Kidney (tissue), 22 donors: ENCODE measurements at places on chromosomes 3 and 15.

- DNase-seq: no peak
These were observed 35.3 kb upstream of the THUMPD3 start for GRCh38 chr3:9327578-9327977.

DNA sequence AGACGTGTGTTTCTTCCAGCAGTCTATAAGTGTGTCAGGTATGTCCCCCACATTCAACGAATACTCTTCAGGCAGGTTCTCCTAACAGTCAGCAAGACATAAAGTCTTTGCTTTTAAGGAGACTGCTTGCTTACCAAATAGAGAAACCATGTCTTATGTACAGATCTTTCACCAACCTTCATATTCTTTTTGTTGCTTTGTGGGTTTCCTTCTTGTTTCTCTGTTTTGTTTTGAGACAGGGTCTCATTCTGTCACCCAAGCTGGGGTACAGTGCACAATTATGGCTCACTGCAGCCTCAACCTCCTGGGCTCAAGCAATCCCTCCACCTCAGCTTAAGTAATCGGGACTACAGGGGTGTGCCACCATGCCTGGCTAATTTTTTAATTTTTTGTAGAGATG is 14.3 kb downstream of the DYNC1LI1 start:
- no peak for DNase-seq

- DNase-seq: no peak
These were observed 20.5 kb downstream of the FAM240A start for GRCh38 chr3:46632792-46633191.

- DNase-seq: no peak
These were observed 50.6 kb upstream of the TBC1D23 start for GRCh38 chr3:100209948-100210771.

DNA sequence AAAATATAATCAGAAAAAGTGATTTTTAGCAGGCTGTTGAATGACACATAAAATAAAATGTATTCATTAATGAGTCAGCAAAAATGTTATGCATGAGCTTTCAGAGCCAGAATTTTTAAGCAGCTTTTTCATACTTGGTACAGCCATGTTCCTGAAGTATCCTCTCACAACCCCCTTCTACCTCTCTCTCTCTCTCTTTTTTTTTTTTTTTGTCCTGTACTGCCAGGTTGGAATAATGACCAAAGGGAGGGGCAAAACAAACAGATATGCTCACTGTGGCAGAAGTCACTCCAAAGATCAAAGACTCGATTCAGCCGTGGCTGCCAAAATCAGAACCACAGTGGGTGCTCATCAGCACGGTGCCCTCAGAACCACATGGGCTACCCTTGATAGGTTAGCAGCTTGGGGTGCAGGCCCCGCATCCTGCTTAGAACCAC is 383.0 kb downstream of the ZBTB20 start:
- no peak for DNase-seq

GRCh38 chr3:53800041-53800906 is 45.9 kb downstream of the CHDH start:
- peak; percentile 26 for DNase-seq

DNA sequence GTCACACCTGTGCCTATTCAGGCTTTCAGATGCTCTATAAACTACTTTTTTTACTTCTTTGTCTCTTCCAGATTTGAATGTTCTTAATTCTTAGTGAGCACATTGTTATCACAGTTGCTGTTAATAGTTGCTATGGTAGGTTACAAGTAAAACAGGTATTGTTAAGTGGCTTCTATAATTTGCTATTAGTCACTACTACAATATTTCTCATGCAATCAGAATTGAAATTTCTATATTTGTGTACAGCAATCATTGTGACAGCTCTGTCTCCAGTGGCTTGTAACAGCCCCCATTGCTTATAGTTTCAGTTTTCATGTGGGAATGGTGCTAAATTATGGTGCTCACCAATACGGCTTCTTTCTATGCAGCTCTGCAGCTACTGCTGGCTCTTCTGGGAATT is 318.4 kb upstream of the GOLIM4 start:
- DNase-seq: no peak

DNA sequence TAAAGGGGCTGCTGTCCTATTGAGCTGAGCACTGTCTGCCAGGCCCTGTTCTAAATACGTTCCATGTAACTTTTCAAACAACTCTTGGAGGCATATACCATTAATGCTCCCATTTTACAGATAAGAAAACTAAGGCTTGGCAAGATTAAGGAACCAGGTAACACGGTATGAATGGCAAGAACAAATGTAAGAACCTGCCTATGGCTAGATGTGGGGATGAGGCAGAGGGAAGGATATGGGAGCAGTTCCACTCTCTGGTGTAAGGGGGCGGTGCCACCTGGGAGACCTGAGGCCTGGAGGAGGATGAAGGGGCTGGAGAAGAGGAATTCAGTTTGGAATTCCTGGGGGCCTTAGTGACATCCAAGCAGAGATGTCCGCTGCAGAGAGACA is 3.8 kb upstream of the LMAN1L start:
- DNase-seq: no peak
